ENCODE measurements at places on chromosomes 6 and 20.

GRCh38 chr6:28140616-28141015 is 1.1 kb upstream of the ZKSCAN8 start:
- no peak for DNase-seq

DNA sequence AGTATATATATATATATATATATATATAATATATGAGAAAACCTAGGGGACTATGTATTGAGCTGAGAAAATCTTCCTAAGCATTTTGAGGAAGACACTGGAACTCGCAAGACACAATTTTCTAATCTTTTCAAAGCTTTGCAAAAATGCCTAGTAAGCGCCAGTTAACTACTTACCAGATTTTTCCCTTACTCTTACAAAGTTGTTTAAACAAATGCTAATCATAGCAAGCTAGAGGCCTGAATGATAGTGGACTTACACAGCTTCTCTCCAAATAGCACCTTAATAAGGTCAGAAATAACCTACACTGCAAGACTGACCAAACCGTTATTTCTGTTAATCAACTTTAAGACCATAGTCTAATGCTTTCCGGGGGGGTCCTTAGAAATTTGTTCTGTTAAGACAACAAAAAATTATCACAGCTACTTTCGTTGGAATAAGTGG is 56.1 kb upstream of the HFE start:
- no peak for DNase-seq

- no peak for DNase-seq
Observed at GRCh38 chr6:15829156-15829555, 166.3 kb upstream of the DTNBP1 start.

DNA sequence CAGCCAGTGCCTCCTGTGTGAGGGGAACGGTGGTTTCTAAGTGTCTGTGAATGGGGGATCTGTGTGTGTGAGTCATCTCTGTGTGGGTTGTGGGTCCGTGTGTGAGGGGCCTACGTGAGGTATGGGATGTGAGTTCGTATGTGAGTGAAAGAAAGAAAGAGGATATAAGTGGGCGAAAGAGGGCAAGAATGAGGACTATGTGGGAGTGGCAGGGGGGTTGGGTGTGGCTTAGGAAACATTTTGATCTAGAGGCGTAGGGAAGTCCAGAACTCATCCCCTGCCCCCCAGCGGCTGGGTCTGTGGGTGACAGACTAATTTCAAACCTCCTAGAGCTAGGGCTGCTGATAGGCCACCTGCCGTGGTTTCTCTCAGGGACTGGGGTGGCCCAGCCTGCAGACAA is 35.5 kb downstream of the DHX35 start:
- no peak for DNase-seq

- no peak for DNase-seq
Observed at GRCh38 chr6:145400508-145400907, 334.8 kb downstream of the EPM2A start.

DNA sequence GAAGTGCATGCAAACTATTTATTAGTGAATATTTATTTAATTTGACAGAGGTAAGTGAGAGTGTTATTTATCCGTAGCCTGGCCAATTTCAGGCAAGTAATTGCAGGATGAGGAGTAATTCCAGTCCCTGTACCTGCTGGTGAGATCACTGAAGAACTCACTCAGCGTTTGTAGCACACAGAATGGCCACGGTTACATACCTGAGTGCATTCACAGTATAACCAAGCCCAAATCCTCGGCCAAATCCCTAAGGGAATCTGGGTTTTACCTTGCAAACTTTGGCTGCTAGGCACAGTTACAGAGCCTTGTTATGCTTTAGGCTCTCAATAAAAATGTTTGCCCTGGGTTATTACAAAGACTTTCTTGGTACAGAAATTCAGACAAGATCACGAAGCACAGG is 93.3 kb downstream of the KCNQ5 start:
- DNase-seq: no peak

GRCh38 chr6:168950858-168951214 is 302.8 kb downstream of the THBS2 start:
- no peak for DNase-seq

DNA sequence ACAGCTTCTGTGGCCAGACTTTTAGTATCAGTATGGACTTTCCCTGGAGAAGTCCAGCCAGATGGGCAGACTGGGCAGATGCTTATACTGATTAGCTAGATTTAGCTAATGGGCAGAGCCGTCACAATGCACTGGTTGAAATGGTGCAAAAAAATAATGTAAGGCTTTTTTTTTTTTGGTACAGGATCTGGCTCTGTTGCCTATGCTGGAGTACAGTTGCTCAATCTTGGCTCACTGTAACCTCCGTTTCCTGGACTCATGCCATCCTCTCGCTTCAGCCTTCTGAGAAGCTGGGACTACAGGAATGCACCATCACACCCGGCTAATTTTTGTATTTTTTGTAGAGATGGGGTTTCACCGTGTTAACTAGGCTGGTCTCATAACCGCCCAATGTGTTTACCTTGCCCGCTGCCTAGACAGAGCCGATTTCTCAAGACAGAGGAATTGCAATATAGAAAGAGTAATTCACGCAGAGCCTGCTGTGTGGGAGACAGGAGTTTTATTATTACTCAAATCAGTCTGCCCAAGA is 16.4 kb upstream of the KIFC1 start:
- DNase-seq: no peak

DNA sequence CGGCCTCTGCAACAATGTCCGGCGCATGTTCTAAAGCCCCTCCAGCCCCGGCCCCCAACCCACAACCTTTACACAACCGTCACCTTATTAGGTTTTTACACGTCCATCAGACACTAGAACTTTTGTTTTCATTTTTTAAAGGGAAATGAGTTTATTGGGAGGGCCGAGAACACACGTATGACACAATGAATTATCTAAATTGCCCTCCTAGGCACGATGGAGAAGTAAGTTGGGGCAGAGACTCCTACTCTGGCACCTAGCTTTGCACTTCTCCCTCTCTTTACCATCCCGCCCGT is 1.2 kb upstream of the DLL1 start:
- DNase-seq: no peak

DNA sequence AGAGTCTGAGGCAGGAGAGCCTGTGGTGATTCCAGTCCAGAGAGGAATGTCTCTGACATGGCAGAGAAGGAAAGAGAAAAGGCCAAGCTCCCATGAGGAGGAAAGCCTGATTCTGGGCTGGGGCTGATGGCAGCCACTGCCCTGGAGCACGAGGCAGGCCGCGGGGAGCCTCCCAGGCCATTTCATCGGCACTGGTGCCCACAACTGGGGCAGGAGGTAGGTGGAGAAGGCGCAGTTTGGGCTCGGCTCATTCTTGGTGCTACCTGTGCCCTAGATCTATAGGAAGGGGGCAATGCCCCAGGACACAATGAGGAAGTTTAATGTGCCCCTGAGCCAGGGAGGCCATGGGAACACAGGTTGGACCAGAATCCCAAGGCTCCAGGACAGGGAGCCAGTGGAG is 2.6 kb upstream of the TREML1 start:
- no peak for DNase-seq

- no peak for DNase-seq
Observed at GRCh38 chr20:32362901-32363364, 4.8 kb downstream of the ASXL1 start.

DNA sequence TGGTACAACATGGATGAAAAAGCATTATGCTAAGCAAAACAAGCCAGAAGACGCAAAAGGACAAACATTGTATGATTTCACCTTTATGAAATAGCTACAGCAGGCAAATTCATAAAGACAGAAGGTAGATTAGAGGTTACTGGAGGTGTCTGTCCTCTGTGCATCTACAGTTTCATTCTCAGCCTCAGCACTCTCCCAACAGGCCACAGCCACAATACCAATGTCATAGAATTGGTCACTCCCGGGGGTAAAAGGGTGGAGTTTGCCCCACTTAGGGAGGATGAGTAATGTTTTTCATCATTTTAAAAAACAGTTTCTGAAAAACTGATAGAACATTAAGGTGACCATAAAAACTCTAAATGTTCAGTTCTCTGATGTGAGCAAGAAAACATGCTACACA is 17.2 kb upstream of the TMX4 start:
- DNase-seq: no peak

- no peak for DNase-seq
Observed at GRCh38 chr20:19026121-19026878, 186.1 kb upstream of the SLC24A3 start.

DNA sequence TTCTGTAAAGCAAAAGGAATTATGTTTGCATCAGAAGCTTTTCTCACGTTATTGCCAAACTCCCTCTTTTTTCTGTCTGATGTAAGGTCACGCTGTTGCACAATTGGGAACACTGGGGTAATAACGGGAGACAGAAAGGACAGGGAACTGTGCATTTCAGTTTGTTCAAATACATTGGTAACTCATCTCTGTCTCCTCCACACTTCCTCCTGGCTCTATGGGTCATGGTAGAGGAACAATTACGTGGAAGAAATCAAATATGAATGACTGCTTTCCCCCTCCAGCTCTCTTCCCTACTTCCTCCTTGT is 132.2 kb upstream of the TNFAIP3 start:
- DNase-seq: no peak

DNA sequence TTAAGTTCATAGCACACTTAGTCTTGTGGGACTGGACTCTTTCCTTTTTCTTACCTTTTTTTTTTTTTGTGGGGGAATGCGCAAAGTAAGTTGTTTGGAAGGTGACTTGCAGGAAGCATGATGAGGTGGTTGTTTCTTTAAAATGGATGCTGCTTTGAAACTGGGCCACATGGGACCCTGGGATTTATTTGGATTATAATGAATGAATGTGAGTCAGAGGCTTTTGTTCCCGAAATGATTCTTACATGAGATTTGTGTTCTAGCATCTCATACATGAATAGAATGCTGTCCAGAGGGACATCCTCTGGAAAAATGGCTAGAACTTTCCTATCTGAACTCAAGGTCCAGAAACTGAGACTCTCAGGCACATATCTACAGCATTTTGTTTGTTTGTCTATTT is 236.6 kb upstream of the RNF24 start:
- no peak for DNase-seq

- no peak for DNase-seq
Observed at GRCh38 chr6:166203003-166203640, 35.5 kb upstream of the TBXT start.

GRCh38 chr6:125932451-125932795 is 24.1 kb upstream of the HINT3 start:
- DNase-seq: no peak

DNA sequence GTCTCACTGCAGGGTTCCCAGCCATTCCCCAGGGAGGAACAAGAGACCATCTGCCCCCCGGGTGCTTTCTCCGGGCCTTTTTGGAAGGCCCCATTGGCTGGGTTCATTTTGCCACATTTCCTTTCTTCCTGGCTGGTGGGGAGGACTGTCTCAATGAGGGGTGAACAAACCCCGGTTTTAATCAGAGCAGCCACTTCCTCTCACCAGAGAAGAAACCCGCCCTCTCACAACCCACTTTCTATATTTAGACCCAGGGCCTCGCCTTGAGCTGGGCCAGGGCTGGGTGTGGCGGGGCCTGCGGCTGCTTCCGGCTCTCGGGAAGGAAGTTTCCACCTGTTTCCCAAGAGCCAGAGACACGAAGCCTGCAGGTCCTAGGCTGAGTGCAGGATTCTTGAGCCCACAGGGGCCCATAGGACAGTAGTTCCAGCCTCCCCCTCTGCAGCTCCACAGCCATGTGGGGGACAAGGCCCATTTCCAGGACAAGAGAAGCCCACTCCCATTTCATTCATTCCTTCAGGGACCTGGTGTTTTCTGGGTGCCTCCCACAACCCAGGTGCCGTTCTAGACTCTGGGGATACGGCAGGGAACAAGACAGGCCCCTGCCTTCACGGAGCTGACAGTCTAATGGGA is 41.8 kb downstream of the RBM38 start:
- DNase-seq: no peak

DNA sequence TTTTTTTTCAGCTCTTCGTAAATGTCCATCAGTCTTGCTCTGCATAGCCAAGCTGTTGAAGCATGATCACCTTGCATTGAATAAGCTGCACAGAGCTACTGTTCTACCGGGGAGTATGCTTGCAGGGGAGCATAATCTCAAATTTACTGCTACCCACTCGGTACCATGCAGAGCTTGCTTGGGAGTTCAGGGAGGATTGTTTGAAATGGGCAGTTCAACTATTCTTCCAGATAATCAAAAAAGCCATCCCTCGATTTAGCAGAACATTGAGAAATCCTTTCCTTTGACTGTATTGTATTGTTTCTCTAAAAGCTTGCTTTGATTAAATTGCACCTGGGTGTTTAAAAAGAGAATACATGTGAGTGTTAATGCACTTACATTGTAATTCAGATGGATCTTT is 332.6 kb downstream of the UTRN start:
- no peak for DNase-seq

DNA sequence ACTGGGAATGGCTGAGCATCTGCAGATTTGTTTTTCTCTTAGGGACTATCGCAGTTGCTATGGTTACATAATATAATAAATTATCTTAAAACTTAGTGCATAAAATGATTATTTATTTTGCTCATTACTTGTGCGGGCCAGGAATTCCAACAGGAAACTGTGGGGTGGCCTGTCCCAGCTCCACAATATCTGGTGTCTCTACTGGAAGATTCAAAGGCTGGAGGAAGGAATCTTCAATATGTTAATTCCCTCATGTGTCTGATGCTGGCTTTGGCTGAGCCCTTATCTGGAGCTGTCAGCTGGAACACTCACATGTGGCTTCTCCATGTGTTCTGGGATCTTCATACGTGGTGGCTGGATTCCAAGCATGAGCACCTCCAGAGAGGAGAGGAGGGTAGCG is 23.9 kb upstream of the B3GAT2 start:
- DNase-seq: no peak

- DNase-seq: no peak
Observed at GRCh38 chr6:21840428-21840827, 246.9 kb downstream of the SOX4 start.

DNA sequence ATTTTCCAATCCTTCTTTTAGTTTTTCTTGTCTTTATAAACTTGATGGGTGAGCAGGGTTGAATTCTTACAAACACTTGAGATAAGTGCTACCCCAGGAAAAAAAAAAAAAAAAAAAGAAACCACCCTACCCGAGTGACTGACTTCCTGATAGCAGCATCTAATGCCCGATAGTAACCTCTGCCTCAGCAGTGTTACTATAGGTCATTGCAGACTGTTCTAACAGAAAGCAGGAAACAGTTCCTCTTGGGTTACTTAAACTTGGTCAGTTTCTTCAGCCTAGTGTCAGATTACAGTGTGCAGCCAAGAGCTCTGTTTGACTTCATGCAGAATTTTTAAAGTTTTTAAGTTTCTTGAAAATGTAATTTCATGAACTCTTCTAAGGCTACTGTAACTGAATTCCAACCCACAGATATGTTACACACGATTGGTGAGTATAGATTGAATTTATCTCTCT is 2.1 kb downstream of the MYLIP start:
- no peak for DNase-seq

- no peak for DNase-seq
Observed at GRCh38 chr6:166996406-166996805, 2.8 kb upstream of the CEP43 start.

Measured in brain pericyte (primary cell).